CD14-positive monocyte (primary cell): ENCODE measurements at places on chromosomes 4 and X. TPM values are rescaled to one million over a fixed set of nuclear protein-coding genes. Genes with fewer than 3 reads are reported as not detected.

DNA sequence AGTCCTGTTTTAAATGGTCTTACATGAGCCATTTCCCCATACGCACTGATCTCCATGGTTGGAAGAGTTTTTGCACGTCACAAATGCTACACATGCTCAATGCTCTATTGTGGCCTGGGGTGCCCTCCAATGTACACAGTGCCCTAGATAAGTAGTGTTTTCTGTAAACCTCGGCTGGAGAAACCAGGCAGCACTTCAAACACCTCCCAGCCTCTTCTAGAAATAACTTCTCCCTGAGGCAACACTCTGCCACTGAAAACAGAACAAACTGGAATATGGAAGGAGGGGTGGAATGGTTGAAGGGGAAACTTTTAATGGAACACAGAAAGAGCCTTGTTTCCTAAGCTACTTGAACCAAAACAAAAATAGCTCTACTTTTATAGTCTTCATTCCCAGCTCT lies 123.9 kb upstream of the CBR4 start:
- DNase-seq = no peak

GRCh38 chr4:188372058-188372457 lies 232.8 kb downstream of the TRIML1 start:
- DNase-seq = no peak

GRCh38 chr4:112645541-112646329 lies 8.8 kb downstream of the LARP7 start:
- DNase-seq = no peak

DNA sequence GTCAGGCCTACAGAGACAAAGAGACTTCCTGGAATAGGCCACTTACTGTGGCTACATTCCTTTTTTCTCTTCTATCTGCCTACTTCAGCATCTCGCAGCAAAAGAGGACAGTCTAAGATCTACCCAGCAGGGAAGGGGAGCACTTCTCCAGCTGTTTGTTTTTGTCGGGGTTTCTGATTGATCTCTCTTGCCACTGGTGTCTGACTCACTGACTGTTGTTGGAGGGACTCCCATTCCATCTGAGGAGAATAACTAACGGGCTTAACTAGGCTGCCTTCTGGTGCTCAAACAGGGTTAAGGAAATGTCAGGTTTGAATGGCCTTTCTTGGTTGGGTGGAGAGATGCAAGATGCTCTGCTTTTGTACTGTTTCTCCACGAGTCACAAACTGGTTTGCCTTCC lies 100.2 kb upstream of the TMEM164 start:
- DNase-seq = no peak

GRCh38 chr4:141350122-141350905 lies 129.6 kb downstream of the ZNF330 start:
- no peak for DNase-seq

GRCh38 chr4:67714248-67714583 lies 13.3 kb upstream of the UBA6 start:
- DNase-seq = no peak

- DNase-seq = no peak
Measured at GRCh38 chrX:106999002-106999975, 723 bp downstream of the MORC4 start.

GRCh38 chrX:135505351-135505750 lies 15.1 kb upstream of the INTS6L start:
- DNase-seq = no peak

PLXNB3 gene
- not detected in 2 replicates for polyA plus RNA-seq
